Hindlimb muscle (tissue), 1 donor: ENCODE measurements at places on chromosomes 3 and 15.

DNA sequence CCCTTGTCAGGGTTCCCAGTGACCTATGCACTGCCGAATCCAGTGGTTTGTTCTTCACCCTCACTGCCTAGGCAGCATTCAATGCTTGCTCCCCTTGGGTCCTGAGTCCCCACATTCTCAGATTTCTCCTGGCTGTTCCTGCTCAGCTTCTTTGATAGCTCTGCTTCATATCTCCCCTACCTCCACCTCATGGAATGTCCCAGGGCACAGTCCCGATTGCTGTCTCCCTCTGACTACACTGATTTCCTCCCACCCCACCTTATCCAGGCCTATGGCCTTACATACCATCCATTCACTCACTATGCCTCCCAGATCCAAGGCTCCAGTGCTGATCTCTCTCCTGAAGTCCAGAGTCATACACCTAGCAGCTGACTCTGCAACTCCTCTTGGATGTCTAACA lies 1.5 kb upstream of the CDHR4 start:
- no peak for DNase-seq

DNA sequence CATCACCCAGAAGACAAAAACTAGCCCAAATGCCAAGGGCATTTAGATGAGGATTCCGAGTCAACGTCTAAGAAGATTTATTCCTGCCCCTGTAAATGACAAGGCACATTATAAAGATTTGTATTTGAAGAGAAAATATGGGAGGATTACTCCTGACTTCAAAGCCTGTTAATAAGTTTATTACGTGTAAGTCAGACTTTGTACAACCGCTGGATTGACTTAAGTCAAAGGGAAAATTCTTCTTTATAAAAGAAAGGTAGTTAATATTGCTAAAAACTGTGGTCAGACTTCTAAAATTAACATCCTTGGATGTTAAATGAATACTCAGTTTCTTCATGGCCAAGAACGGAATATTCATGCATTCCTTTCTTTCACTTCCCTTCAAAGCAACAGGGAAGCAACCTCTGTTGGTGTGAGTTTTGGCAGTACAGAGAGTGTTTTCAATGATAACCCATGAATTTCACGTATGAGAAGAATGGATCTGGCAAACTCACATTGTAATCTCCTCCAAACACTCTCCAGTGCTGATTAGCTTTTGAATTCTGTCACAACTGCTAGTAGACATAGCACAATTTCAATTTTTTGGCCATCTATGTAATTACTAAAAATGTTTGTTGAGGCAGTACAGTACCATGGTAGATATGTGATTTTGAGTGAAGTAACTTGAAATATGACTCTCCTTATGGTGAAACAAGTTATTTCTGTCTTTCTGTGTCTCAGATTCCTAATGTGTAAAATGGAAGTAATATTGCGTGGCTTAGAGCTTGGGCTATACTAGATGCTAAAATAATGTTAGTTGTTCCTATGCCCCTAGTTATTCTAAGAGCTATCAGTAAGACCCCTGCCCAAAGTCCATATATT lies 62.0 kb downstream of the PLD1 start:
- DNase-seq = no peak

DNA sequence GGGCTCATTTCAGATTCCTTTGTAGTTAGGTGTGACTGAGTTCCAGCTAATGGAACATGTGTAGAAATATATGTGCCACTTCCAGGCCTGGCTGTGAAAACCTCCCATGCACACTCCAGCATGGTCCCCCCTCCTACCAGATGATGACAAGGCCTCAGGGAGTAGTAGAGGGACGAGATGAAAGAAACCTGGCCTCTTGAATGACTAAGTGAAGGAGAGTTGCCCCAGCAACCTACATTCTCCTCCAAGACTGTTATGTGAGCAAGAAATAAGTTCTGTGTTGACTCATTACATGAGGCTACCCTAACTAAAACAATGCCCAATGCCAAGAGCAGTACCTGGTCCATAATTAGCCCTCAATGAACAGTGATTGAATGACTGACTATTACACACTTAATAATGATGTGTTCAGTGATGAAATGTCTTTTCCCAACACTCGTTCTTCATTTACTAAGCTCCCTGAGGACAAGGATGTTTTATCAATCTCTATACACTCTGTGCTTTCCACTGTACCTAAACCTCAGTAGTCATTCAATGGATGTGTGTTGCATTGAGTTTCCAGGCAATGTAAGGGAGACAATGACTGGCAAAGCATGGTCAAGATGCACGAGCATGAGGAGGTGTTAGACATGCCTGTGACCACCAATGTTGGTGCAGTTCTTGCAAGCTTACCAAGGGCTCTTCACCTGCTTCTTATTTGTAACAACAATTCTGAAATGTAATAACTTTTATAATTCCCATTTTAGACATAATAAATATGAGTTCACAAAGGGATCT lies 62.0 kb upstream of the BCL6 start:
- DNase-seq = no peak

DNA sequence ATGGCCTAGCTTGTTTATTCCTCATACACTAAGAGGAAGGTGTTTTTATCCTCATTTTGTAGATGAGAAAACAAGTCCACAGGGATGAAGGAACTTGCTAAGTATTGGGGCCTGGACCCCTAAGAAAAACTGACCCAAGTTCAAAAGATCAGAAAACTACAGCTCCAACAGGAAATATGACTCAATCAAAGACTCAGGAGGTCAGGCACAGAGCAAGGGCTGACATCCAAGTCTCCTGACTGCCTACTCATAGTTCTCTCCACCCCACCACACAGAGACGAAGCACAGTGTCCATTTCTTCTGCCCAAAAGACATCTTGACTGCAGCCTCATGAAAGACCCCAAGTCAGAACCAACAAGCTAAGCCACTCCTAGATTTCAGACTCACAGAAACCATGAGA lies 26.9 kb upstream of the TPM1 start:
- no peak for DNase-seq

DNA sequence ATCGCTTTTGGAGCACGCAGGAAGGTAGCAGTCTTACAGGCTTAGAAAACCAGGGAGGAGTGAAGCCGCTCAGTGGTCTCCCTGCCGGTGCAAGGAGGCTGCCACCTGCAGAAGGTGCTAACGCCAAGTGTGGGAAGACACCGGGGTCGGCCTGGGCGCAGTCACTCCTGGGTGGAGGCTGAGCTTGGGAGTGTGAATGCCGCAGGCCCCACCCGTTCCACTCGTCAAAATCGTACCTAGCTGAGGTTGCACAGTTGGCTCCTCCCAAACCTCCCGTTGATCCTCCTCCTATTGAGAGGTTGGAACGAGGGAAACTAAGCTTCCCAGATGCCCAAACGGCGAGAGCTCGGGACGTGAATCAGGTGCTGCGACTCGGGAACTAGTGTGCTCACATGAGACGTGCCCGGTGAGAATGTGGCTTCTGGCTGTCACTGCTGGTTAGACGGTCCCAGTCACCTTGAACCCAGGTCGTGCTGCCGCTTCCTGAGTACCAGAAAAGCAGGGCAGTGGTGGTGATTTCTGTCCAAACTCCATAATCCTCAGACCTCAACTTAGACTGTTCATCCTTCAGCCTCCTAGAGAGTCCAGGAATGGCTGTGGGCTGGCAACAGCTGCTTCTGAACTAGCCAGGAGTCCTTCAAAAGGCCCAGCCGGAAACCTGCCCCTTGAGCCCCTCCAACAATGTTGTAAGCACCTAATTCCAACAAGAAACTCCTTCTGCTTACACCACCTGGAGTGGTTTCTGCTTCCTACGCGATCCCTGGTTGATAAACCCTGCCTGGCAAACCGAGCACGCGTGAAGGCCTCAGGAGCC lies 156.0 kb downstream of the XXYLT1 start:
- DNase-seq = no peak

DNA sequence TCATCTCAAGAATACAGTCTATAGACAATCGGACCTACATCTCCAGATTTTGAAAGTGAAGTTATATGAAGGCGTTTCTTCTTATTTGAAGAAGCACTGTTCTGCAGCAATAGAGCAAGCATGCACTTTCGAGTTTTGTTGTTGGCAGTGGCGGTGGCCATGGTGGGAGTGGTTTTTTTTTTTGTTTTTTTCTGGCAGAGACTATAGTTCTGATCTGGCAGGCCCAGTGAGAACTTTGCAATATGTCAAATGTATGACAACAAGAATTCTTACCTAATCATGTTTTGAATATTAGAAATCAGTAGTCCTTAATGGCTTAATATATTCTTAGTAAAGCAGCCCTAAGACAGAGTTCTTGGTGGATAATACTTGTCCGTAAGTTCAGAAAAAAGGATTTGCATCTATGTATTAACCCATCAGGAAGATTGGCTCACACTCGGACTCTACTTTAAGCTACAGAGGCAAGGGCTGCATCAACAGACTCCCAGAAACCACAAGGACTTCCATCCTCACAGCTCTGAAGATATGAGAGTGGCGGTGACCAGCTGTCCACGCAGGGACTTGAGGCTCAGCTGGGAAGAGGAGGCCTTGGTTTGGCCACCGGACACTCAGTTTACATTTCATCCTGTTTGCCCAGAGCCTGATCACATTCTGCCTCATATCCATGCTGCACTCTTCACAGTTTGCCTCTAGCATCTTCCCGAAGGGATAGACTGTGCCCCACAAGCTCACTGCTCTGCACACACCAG lies 124.1 kb upstream of the THBS1 start:
- no peak for DNase-seq

- no peak for DNase-seq
Observed at GRCh38 chr15:67405208-67406191, 115.4 kb upstream of the C15orf61 start.

GRCh38 chr15:59830098-59830497 lies 141.0 kb upstream of the BNIP2 start:
- no peak for DNase-seq

- DNase-seq = peak; percentile 48
Observed at GRCh38 chr3:62622553-62623174, 249.3 kb upstream of the FEZF2 start.

GRCh38 chr15:63945838-63946298 lies 100.4 kb downstream of the DAPK2 start:
- DNase-seq = no peak

DNA sequence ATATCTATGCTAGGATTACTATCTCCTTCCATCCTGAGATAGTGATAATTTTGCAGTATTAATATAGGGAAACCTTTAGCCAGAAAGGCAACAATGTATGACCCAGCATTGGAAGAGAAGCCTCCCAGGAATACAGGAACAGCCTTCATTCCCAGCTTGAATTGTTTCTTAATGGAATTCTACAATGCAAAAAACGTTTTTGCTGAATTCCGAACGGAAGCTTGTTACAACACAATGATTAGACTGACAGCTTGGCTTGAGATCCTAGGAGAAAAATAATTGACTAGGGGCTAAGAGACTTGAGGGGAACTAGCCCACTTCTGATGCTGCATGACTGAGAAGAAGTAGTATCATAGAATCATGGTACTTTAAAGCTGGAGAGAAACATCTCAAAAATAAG lies 140.2 kb downstream of the RSL24D1 start:
- no peak for DNase-seq

DNA sequence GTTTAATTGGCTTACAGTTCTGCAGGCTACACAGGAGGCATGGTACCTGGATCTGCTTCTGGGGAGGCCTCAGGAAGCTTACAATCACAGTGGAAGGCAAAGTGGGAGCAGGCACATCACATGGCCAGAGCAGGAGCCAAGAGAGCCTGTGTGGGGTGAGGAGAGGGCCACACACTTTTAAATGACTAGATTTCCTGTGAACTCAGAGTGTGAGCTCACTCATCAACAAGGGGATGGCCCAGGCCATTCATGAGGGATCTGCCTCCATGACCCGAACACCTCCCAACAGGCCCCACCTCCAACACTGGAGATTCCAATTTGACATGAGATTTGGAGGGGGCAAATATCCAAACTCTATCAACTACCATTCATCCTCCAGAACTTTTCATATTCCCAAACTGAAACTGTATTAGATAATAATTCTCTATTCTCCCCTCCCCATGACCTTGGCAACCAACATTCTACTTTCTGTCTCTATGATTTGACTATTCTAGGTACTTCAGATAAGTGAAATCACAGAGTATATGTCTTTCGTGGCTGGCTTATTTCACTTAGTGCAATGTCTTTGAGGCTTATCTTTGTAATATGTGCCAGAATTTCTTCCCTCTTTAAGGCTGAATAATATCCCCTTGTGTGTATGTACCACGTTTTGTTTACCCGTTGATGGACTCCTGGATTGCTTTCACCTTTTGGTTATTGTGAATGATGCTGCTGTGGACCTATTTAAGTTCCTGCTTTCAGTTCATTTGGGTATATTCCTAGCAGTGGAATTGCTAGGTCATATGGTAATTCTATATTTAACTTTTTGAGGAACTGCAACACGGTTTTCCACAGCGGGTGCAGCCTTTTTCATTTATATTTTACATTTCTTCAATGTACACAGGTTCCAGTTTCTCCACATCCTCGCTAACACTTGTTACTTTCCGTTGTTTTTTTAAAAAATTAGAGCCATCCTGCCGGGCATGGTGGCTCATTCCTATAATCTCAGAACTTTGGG lies 43.8 kb downstream of the TKT start:
- DNase-seq = no peak

DNA sequence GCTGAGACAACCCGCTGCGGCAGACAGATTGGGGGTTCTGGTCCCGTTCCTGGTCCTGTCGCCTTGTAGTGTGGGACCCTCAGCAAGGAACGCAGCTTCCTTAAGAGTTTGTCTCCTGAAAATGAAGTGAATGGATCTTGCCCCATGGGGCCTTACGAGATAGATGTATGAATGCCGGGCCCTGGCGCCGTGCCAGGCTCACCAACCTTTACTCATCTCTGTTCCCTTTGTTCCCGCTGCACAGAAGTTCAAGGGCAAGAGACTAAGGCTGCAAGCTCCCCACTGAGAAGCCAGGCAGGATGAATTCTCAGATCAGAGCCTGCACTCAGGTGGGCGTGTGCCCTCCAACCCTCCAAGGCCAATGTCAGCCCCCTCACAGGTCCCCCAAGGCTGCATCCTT lies 162.7 kb upstream of the IQSEC1 start:
- DNase-seq = no peak

DNA sequence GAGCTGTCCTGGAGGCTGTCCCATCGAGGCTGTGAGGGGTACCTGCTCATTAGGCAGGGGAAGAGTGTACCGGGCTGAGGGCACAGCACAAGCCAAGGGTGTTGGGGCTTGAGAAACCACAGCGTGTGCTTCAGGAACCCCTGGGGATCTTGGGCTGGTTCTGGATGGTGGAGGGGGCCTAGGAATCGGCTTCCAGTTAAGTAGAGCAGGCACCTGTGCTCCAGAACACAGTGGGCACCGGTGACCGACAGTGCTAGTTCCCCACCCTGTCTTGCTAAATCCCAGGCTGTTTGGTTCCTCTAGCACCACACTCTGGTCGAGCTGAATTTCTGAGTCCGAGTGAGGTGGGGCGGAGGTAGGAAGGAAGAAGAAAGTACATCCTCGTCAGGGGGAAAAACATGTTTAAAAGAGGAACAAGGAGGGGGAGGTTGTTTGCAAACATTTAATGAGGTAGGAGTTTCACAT lies 29.1 kb downstream of the SLC6A6 start:
- no peak for DNase-seq
